ENCODE measurements at places on chromosomes 3 and 15.

DNA sequence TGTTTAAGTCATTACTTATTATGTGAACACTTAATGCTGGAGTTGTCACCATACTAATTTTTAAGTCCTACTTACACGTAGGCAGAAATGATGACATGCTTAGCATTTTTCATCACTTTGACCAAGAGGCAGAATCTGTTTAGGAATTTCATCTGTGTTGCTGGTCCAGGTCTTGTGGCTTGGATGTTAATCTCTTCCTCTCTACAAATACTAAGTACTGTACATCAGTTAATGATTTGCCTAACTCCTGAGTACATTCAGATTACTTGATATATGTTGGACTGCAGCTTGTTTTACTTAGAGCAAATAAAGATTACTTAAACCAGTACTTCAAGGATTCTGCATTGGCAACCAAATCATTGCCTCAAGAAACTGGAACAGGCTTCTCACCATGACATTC, 8.6 kb downstream of the SNRK start:
- DNase-seq: no peak

GRCh38 chr3:58351920-58352319, 19.2 kb downstream of the PXK start:
- no peak for DNase-seq

- DNase-seq: peak; percentile 17
Observed at GRCh38 chr15:73924171-73924921, 1.9 kb upstream of the LOXL1 start.

DNA sequence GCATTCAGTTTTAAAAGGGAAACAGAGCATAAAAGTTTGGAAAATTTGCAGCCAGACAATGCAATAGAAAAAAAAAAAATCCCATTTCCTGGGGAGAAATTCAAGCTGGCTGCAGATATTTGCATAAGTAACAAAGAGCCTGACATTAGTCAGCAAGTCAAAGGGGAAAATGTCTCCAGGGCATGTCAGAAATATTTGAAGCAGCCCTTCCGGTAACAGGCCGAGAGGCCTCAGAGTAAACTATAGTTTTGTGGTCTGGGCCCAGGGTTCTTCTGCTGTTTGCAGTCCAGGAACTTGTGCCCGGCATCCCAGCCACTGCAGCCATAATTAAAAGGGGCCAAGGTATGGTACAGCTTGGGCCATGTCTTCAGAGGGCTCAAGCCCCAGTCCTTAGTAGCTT, 411.6 kb upstream of the BCHE start:
- no peak for DNase-seq

- DNase-seq: no peak
Observed at GRCh38 chr15:90054618-90055097, 47.6 kb downstream of the IDH2 start.

GRCh38 chr3:50525987-50526386, 22.6 kb upstream of the CACNA2D2 start:
- DNase-seq: no peak

- DNase-seq: no peak
Observed at GRCh38 chr15:64780600-64781156, 5.3 kb upstream of the RBPMS2 start.

GRCh38 chr3:113966172-113966571, 18.4 kb downstream of the ZDHHC23 start:
- DNase-seq: peak; percentile 20

DNA sequence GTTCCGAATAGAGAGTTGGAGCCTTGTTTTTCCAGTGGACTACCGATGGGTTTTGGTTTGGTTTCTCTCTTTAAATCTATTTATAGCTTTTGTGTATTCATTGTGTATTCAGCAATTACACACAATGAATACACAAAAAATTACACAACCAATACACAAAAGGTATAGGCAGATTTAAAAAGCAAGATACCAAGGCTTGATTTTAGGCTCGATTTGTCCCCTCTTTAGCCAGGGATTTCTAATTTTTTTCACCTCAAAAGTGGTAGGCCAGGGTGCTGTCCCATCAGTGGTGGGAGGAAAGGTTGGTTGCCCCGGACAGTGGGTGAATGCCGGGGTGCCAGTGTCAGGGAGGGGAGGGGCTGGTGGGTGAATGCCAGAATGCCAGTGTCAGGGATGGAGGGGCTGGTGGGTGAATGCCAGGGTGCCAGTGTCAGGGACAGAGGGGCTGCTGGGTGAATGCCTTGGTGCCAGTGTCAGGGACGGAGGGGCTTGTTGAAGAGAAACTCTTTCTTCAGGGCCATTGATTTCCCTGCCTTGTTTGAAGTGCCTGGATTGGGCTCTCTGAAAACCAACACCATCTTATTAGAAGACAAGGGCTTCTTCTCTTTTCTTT, 186.2 kb downstream of the GOLGA6L6 start:
- no peak for DNase-seq

DNA sequence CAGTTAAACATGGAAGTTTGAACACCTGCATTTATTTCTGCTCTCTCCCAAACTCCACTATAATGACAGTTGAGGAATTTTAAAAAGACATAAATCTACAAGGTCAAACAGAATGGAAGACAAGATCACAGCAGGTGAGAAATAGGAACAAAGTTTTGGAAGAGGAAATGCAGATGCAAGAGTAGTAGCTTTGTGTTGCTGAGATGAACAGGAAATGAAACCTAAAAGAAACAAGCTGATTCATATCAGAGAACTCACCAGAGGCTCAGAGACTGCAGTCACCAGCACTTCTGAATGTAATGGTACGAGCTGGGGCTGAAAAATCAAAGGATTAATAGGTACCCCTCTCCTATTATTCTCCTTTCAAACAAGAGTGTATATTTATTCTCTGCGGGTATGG, 459.9 kb downstream of the RAP2B start:
- peak; percentile 19 for DNase-seq

DNA sequence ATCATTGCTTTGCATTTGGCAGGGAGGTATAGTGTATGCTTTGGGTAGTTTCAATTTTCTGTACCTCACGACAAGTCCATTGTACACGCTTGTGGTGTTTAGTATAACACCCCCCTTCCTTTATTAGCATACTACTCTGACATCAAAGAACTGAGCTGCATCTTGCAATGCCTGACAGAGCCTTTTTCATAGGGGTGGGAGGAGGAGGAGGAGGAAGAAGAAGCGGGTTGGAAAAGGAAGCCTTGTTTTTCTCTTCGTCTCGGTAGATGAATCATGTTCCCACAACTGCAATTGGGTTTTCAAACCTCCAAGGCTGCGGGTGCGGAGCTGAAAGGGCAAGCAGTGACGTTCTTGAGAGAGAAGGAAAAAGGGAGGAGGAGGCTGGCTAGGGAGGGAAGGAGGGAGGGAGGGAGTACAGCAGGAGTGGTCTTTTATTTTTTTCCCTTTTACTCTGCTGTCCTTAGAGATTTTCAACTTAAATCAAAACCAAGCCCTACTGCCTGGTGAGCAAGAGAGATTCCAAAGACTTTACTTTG, 175.7 kb downstream of the KLHL25 start:
- no peak for DNase-seq

- DNase-seq: no peak
Observed at GRCh38 chr15:95804484-95804883, 526.0 kb upstream of the NR2F2 start.

- DNase-seq: no peak
Observed at GRCh38 chr3:7000501-7000900, 139.6 kb downstream of the GRM7 start.

GRCh38 chr3:183281126-183281797, 28.2 kb downstream of the B3GNT5 start:
- DNase-seq: no peak

GRCh38 chr3:30443756-30444673, 162.4 kb upstream of the TGFBR2 start:
- no peak for DNase-seq

DNA sequence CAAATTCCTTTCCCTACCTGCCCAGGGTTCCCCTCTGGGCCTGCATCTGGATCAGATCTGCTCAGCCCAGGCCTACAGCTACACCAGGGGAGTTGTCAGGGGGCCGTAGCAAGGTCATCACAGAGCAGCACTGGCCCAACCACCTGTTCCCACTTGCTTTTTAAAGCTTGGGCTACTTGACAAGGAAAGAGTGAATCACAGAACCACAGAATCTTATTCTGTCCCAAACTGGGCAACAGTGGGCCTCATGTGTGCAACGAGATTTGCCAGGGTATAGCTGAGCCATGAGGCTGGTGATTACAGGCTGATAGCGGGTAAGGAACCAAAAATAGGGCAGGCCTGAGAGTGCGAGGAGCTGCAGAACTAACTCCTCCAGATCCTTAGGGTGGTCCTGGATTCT, 66.7 kb downstream of the MYLK start:
- DNase-seq: no peak

- DNase-seq: no peak
Observed at GRCh38 chr15:77020348-77021087, 25.6 kb downstream of the PSTPIP1 start.

- DNase-seq: no peak
Observed at GRCh38 chr3:44329946-44330345, 8.6 kb upstream of the TCAIM start.

GRCh38 chr3:106268696-106269095, 399.9 kb upstream of the CBLB start:
- no peak for DNase-seq

DNA sequence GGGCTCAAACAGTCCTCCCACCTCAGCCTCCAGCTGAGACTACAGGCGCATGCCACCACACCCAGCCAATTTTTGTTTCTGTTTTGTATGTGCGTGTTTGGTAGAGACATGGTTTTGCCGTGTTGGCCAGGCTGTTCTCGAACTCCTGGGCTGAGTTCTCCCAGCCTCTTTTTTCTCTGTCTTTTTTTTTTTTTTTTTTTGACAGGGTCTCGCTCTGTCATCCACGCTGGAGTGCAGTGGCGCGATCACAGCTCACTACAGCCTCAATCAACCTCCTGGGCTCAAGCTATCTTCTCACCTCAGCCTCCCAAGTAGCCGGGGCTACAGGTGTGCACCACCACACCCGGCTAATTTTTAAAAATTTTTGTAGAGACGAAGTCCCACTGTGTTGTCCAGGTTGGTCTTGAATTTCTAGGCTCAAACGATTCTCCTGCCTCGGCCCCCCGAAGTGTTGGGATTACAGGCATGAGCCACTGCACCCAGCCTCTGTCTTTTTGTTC, 867 bp upstream of the DCAF1 start:
- peak; percentile 30 for DNase-seq

- no peak for DNase-seq
Observed at GRCh38 chr3:150605998-150606641, 3.0 kb downstream of the SELENOT start.

DNA sequence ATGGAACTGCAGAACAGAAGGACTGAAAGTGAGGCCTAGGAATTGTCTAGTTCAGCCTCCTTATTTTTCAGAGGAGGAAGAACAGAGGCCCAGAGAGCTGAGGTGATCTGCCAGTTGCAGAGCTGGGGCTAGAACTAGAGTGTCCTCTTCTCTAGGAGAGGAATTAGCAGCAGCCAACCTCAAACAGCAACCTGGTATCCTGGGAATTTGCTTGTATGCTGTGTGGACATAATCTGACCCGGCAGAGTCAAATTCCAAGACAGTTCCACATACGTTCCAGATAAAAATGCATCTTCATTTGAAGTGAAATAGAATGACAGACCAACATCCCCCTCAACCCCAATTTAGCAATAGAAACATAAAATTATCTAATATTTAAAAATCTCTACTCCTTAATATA, 13.5 kb upstream of the TSC22D2 start:
- no peak for DNase-seq

DNA sequence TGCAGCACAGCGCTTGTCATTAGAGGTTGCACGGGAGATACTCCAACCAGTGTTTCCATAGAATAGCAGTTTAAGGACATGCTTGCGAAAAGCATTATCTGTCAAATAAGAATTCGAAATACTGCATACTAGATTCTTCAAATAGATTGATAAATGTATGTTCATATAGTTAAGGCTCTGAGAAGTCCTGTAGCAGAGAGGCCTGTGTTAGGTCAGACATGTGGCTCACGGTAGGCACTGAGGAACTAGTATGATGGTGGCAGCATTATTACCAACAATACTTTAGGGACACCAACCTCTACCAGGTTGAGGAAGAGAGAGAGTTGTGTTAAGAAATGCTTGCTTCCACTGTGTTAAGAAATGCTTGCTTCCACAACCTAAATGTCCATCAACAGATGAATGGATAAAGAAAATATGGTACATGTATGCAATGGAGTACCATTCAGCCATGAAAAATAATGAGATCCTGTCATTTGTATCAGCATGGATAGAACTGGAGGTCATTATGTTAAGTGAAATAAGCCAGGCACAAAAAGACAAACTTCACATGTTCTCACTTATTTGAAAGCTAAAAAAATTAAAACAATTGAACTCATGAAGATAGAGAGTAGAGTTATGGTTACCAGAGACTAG, 14.9 kb downstream of the MTMR14 start:
- no peak for DNase-seq

DNA sequence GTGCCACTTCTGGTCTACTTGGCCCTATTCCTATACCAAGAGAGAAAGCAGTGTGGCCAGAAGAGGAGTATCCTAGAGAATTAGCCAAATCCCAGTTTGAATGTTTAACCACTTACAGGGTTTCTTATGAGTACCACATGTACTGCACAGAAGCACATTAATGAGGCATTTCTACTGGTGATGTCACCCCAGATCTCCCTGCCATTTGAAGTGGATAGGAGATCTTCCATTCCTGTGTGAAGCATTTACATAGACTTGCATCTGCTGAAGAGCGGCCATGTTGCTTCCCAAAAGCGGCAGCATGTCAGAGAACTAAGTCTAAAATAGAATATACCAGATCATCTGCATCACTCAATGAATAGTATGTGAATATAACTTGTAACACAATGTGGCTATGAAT, 108.4 kb upstream of the TUSC7 start:
- peak; percentile 1 for DNase-seq

DNA sequence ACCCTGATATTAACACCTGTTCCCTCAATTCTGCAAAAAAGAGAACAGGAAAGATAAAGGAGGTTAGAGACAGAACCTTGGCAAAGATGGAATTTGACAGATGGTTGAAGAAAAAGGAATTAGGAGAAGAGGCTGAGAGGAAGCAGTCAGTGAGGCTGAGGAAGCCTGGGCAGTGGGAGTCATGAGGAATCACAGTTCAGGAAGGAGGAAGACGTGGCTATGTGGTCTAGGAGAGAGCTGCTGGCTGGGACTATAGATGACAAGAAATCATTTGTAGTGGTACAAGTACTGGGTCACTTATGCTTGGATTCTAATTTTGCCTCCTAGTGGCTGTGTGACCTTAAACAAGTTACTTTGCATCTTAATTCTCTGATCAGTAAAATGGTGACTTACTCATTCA, 49.0 kb downstream of the LARS2 start:
- DNase-seq: no peak

- DNase-seq: no peak
Observed at GRCh38 chr3:3351226-3351625, 171.7 kb upstream of the CRBN start.

GRCh38 chr3:32302601-32303398, 64.3 kb downstream of the CMTM8 start:
- no peak for DNase-seq

- no peak for DNase-seq
Observed at GRCh38 chr3:194682189-194682693, 3.4 kb upstream of the FAM43A start.

DNA sequence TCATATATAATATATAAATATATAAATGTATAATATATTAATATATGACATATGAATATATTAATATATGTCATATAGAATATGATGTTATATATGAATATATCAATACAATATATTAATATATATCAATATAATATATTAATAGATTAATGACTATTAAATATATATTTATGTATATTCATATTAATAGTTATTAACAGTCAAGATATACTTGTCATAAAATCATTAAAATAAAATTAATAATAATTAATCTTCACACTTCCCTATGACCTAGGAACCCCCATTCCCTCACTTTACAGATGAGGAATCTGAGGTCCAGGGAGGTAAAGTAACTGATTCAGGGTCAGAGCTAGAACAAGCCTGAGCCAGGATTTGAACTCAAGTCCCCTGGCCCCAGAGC, 70.6 kb upstream of the SLC6A11 start:
- DNase-seq: no peak

GRCh38 chr15:100598655-100599054, 3.3 kb downstream of the LINS1 start:
- no peak for DNase-seq
